ENCODE measurements at places on chromosomes 13 and 19.

- peaks cover 12% of the 10 kb centered on the region for H3K4me1 ChIP-seq
- no peak within 1 kb of the TSS for H3K27ac ChIP-seq
- no peak within 1 kb of the TSS for H3K4me3 ChIP-seq
- H3K36me3 ChIP-seq: no peaks in the 10 kb centered on the region
These were observed at the start of gene LRRC25 for GRCh38 chr19:18397242-18398202. Gene LRRC25 (minus strand): TSS chr19:18397622. CDS start chr19:18396963, 659 bp downstream.

DNA sequence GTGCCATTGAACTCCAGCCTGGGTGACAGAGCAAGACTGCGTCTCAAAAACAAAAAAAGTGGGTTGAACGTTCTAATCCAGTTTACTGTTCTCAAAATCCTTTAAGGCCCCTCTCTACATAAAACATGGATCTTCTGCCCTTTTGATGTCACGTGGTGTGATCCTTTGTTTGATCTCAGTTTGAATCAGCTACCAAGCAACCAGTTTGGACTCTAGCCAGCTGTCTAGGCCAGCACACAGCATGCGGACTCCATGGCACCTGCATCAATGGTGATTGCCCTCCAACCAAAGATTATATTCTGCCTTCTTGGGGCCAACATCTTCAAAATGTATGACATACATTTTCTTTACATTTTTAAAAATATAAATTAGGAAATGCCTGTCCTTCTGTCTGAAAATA, 365.4 kb downstream of the NDFIP2 start:
- no peaks in the 10 kb centered on the region for H3K36me3 ChIP-seq
- no peak overlapping the region for H3K27ac ChIP-seq
- no peak overlapping the region for H3K4me3 ChIP-seq
- no peaks in the 10 kb centered on the region for H3K27me3 ChIP-seq

DNA sequence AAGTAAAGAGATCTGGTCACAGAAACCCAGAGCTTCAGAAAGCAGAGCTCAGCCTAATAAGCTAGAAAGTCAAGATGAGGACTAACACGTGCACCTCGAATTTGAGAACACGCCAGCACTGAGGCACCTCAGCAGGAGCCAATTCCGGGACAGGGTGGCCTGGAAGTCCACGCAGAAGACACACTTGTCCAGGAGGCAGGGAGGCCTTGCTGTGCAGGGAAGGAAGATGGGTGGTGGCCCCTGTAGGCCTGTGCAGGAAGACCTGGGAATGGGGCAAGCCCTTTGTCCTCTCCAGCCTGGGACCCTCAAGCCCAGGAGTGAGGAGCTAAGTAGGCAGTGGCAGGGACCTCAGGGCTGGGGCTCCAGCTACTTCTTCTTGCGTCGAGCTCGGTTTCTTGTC, 16.3 kb upstream of the VSTM2B start:
- DNase-seq: no peak
- no peaks in the 10 kb centered on the region for H3K36me3 ChIP-seq
- H3K4me1 ChIP-seq: no peaks in the 10 kb centered on the region
- H3K4me3 ChIP-seq: no peak overlapping the region

GRCh38 chr19:2983351-2984214, 6.2 kb downstream of the TLE6 start:
- H3K4me1 ChIP-seq: no peaks in the 10 kb centered on the region
- H3K27ac ChIP-seq: no peak overlapping the region
- H3K36me3 ChIP-seq: no peaks in the 10 kb centered on the region
- no peak for DNase-seq

GRCh38 chr19:21264891-21265290, 64.3 kb downstream of the ZNF708 start:
- H3K27ac ChIP-seq: no peak overlapping the region
- H3K27me3 ChIP-seq: no peaks in the 10 kb centered on the region
- H3K4me1 ChIP-seq: no peaks in the 10 kb centered on the region
- no peak overlapping the region for H3K4me3 ChIP-seq

DNA sequence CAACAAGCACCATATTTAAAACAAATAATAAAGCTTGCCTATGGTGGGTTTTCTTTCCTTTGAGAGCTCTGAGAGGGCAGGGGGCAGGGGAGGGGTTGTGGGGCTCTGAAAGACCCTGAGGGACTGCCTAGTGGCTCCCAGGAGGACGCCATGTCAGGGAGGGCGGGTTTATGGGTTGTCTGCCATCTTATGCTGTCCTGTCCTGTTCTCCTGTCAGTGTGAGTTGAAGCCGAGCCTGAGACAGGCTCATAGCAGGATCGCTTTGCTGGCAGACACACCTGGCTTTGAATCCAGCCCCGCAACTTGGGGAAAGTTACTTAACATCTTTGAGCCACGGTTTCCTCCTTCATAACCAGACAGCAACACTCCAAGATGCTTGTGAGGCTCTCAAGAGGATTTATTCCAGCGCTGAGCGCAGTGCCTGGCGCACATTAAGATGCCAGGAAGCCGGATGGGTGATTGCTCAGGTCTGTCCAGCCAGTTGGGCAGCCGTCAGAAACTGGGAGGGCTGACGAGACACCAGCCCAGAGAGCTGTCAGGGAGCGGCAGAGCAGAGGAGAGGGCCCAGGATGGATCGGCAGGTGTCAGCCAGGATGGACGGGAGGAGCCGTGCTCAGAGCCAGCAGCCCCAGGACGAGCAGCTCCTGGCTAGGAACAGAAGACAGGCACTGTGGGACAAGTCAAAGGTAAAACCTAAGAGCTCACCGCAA, 36.8 kb upstream of the C1QTNF9 start:
- peaks cover 18% of the 10 kb centered on the region for H3K36me3 ChIP-seq
- H3K4me1 ChIP-seq: peaks cover 68% of the 10 kb centered on the region
- H3K27ac ChIP-seq: peak overlapping the region; percentile 96
- H3K27me3 ChIP-seq: peaks cover 2% of the 10 kb centered on the region
- peak overlapping the region; percentile 90 for H3K4me3 ChIP-seq

DNA sequence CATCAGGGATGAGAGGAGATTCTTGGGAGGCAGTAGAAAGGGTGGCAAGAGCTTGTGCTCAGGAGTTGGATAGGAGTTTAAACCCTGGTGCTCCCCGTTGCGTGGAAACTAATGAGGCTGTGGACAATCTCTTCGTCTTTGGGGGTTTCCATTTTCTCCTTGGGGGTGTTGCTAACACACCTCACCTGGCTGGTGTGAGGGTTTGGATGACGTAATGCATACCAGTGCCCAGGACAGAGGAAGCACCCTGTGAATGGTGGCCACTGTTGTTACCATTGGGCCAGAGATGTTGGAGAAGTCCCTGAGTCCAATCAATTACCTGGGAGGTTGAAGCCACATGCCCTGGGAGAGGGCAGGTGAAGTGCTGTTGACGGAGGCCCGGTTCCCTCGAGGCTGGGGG, 146.5 kb downstream of the URI1 start:
- peaks cover 5% of the 10 kb centered on the region for H3K4me1 ChIP-seq
- H3K27me3 ChIP-seq: no peaks in the 10 kb centered on the region
- no peak for DNase-seq
- H3K27ac ChIP-seq: no peak overlapping the region
- H3K36me3 ChIP-seq: no peaks in the 10 kb centered on the region
- H3K4me3 ChIP-seq: no peak overlapping the region

DNA sequence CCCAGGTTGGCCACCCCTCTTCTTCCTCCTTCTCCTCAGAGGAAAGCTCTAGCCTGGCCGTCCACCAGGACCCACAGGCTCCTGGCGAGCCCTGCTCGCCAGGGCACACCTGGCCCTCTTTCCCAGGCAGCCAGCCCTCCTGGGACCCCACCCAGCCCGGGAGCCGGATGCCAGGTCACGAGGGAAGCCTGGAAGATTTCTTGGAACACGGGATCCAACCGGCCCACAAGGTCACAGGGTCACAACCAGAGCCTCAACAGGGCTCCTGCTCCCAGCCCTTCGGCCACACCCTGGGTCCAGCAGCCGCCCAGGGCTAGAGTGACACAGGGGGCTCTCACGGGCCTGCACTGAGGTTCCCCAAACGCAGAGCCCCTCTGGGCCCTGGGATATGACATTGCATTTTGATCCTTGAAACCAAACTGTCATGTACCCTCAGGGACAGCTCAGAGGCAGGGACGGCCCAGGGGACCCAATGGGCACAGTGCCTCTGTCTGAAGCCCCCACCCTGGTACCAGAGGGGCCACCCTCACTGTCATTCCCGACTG, 5.5 kb downstream of the MKNK2 start:
- H3K4me3 ChIP-seq: no peak overlapping the region
- H3K36me3 ChIP-seq: peaks cover 29% of the 10 kb centered on the region
- H3K4me1 ChIP-seq: peaks cover 13% of the 10 kb centered on the region
- no peak for DNase-seq
- H3K27me3 ChIP-seq: no peaks in the 10 kb centered on the region
- H3K27ac ChIP-seq: no peak overlapping the region

- H3K27ac ChIP-seq: no peak overlapping the region
- no peak for DNase-seq
- no peaks in the 10 kb centered on the region for H3K4me1 ChIP-seq
- no peaks in the 10 kb centered on the region for H3K36me3 ChIP-seq
- H3K4me3 ChIP-seq: no peak overlapping the region
- peaks cover 5% of the 10 kb centered on the region for H3K27me3 ChIP-seq
These were observed 15.2 kb upstream of the PABPC3 start for GRCh38 chr13:25080773-25081172.

DNA sequence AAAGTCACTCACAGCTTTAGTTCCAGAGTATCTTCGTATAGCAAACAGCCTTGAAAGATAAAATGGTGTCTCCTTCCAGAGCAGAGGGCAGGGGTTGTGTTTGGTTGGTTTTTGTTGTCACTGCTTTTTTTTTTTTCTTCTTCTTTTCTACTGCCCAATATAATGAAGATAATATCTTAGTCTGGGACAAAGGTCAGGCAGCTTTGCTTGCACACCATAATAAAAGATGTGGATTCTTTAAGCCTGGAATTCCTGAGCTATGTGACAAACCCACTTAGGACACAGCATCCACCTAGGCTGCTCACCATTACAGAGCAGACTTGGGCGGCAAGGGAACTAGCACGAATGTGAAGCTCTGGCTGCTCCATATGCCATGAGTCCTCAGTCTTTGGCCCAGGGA, 165.6 kb upstream of the MIR17HG start:
- no peaks in the 10 kb centered on the region for H3K4me1 ChIP-seq
- DNase-seq: no peak
- H3K36me3 ChIP-seq: no peaks in the 10 kb centered on the region
- H3K27ac ChIP-seq: no peak overlapping the region

DNA sequence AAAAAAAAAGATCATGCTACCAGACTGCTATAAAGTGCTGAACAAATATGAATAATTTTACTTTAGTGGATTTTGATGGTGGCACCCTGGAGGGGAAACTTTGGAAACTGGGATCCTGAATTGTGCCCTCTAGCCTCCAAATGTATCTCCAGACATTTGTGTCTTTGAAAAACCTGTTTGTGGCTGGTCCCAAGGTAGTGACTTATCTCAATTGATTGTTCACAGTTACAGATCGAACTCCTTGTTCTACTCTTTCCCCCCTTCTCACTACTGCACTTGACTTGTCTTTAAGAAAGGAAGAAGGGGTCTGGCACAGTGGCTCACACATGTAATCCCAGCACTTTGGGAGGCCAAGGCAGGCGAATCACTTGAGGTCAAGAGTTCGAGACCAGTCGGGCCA, 10.5 kb downstream of the RGL3 start:
- no peaks in the 10 kb centered on the region for H3K4me1 ChIP-seq
- no peak for DNase-seq
- no peak overlapping the region for H3K4me3 ChIP-seq
- H3K27me3 ChIP-seq: peaks cover 3% of the 10 kb centered on the region
- H3K36me3 ChIP-seq: no peaks in the 10 kb centered on the region

- H3K4me1 ChIP-seq: peaks cover 8% of the 10 kb centered on the region
- no peaks in the 10 kb centered on the region for H3K27me3 ChIP-seq
- DNase-seq: no peak
- H3K27ac ChIP-seq: no peak overlapping the region
- H3K4me3 ChIP-seq: no peak overlapping the region
These were observed 5.0 kb upstream of the TMEM147 start for GRCh38 chr19:35540356-35540927.

GRCh38 chr13:89238496-89238895, 1567.3 kb downstream of the SLITRK5 start:
- H3K27ac ChIP-seq: no peak overlapping the region
- DNase-seq: no peak
- H3K4me1 ChIP-seq: no peaks in the 10 kb centered on the region
- no peaks in the 10 kb centered on the region for H3K36me3 ChIP-seq
- no peaks in the 10 kb centered on the region for H3K27me3 ChIP-seq
- H3K4me3 ChIP-seq: no peak overlapping the region

DNA sequence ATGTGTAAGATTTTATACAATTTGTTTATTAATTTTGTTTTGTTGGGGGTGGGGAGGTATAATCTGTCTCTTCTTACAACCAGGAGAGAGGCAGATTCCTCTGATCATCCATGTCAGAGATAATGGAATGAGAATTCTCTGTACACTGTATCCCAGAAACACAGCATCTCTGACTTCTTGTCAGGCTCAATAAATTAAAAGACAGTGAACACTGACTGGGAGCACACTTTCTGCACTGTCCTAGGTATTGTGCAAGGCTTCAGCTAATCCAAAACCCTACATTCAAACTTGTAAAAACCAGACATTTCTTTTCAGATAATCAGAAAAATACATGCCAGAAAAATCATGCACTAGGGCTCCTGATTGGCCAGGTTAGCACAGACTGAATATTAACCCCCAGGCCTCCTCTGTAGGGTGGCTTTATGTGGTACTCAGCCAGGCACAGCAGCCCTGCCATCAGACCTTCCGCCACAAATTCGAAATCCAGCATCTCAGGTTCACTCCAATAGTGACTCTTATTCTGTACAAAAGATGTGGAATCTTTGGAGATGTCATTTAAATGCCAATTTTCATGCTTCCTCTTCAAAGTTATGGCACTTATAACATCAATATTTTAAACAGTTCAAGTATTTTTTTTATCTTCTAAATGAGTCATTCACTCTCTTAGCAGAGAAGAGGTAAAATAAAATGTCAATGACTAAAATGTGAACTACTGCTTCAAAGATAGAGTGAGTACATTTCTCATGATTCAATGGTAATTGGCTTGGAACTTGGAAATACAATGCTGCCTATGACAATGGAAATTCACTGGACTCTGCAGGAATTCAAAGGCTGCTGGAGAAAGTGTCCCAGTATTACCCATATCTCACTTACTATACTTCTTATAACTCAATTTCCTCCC, 211.5 kb downstream of the KLF12 start:
- H3K4me1 ChIP-seq: peaks cover 56% of the 10 kb centered on the region
- no peak for DNase-seq
- no peak overlapping the region for H3K27ac ChIP-seq
- peaks cover 2% of the 10 kb centered on the region for H3K36me3 ChIP-seq
- no peak overlapping the region for H3K4me3 ChIP-seq

GRCh38 chr19:3771000-3771905, 775 bp downstream of the RAX2 start:
- DNase-seq: no peak
- H3K27ac ChIP-seq: no peak overlapping the region
- no peak overlapping the region for H3K4me3 ChIP-seq
- peaks cover 15% of the 10 kb centered on the region for H3K36me3 ChIP-seq
- H3K4me1 ChIP-seq: peaks cover 6% of the 10 kb centered on the region
- H3K27me3 ChIP-seq: no peaks in the 10 kb centered on the region

- H3K27ac ChIP-seq: no peak overlapping the region
- H3K4me3 ChIP-seq: no peak overlapping the region
- no peaks in the 10 kb centered on the region for H3K27me3 ChIP-seq
- peaks cover 75% of the 10 kb centered on the region for H3K36me3 ChIP-seq
These were observed 7.8 kb downstream of the DDX39A start for GRCh38 chr19:14411161-14411937.

- no peaks in the 10 kb centered on the region for H3K27me3 ChIP-seq
- H3K4me3 ChIP-seq: no peak overlapping the region
- H3K36me3 ChIP-seq: no peaks in the 10 kb centered on the region
These were observed 67.6 kb downstream of the UFM1 start for GRCh38 chr13:38417241-38417640.

Data from T-helper 2 cell treated with Interferon-gamma antibody and Interleukin-4, amounts not matched to agents 5 μg/mL and 100 μg/mL, for 36 hours (primary cell).